ENCODE measurements at places on chromosomes 7 and 10.

GRCh38 chr10:119448628-119449584 lies 93.6 kb downstream of the RGS10 start:
- H3K4me1 ChIP-seq: peaks cover 19% of the 10 kb centered on the region
- no peaks in the 10 kb centered on the region for H3K27me3 ChIP-seq
- H3K4me3 ChIP-seq: no peak overlapping the region
- H3K27ac ChIP-seq: peak overlapping the region; percentile 77
- H3K36me3 ChIP-seq: peaks cover 62% of the 10 kb centered on the region
- DNase-seq: no peak

GRCh38 chr7:40909346-40909980 lies 774.7 kb downstream of the SUGCT start:
- no peaks in the 10 kb centered on the region for H3K4me1 ChIP-seq
- no peak for DNase-seq
- H3K4me3 ChIP-seq: no peak overlapping the region
- H3K27me3 ChIP-seq: no peaks in the 10 kb centered on the region
- H3K27ac ChIP-seq: peak overlapping the region; percentile 53

DNA sequence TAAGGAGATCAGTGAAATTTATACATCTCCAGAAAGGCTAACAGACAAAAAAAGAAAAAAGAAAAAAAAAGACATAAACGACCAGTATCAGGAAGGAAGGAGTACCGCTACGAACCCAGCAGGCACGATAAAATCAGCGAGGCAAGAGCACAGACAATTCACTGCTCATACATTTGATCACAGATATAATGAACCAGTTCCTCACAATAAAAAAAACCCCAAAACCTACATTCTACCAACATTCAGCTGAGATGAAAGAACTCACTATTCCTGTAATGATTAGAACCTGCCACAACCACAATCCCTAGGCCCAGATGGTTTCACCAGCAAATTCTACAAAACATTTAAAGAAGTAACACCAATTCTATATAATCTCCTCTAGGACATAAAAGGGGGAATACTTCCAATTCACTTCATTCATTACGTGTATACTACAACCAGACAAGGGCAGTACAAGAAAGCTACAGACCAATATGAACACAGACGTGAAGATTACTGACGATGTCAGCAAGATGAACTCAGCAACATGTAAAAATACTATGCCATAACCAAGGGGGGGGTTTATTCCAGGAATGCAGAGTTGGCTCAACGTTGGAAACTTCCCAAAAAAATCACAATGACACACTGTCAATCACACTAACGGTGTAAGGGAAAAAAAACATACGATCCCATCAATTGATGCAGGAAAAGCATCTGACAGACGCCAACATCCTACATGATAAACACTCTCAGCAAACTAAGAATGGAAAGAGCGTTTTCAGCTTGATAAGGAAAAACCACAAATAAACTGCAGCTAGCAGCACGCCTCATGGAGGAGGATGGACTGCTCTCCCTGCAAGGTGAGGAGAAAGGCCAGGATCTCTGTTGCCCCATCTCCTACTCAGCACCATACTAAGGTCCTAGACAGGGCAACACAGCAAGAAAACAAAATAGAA lies 256.2 kb downstream of the ELFN1 start:
- DNase-seq: no peak
- no peak overlapping the region for H3K4me3 ChIP-seq
- H3K27me3 ChIP-seq: no peaks in the 10 kb centered on the region
- H3K4me1 ChIP-seq: no peaks in the 10 kb centered on the region

- H3K4me1 ChIP-seq: peaks cover 4% of the 10 kb centered on the region
- no peak overlapping the region for H3K4me3 ChIP-seq
- H3K27ac ChIP-seq: no peak overlapping the region
- DNase-seq: no peak
- H3K27me3 ChIP-seq: no peaks in the 10 kb centered on the region
These were observed 9.3 kb upstream of the MYL7 start for GRCh38 chr7:44150466-44150832.

GRCh38 chr7:47577321-47577919 lies 4.5 kb downstream of the TNS3 start:
- no peaks in the 10 kb centered on the region for H3K27me3 ChIP-seq
- peak overlapping the region; percentile 46 for H3K4me3 ChIP-seq
- no peaks in the 10 kb centered on the region for H3K36me3 ChIP-seq
- peak overlapping the region; percentile 89 for H3K27ac ChIP-seq
- no peak for DNase-seq

DNA sequence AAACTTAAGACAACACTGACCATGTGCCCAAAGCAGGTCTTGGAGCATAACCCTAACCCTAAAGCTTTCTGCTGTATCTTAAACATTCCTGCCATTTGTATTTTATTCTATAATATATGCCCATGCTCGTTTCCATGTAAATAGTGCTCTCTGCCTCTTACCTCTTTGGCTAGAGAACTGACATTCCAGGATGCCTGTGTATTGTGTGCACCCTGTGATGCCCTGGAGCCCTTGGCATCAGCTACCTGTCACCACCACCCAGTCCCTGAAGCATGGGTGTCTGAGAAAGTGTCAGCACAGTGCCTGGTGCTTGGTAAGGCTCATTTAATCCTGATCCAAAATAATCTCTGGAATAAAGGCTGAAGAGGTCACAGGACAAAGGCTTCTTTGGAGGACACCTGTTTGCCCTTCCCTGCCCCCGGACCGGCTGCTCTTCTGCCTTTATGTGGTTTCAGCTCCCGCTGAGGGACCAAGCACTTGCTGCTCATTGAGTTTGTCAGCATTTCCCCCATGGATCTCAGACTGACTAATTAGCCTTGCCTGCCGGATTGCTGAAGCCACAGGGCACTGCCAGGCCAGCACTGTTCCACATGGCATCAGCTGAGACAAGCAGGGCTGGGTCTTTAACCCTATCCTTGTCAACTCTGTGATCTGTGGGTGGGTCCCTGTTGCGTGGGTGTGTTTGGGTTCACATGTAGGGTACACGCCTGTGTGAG lies 139.1 kb upstream of the SORCS3 start:
- DNase-seq: no peak
- H3K4me3 ChIP-seq: no peak overlapping the region
- H3K27me3 ChIP-seq: no peaks in the 10 kb centered on the region
- H3K4me1 ChIP-seq: no peaks in the 10 kb centered on the region
- H3K27ac ChIP-seq: no peak overlapping the region

DNA sequence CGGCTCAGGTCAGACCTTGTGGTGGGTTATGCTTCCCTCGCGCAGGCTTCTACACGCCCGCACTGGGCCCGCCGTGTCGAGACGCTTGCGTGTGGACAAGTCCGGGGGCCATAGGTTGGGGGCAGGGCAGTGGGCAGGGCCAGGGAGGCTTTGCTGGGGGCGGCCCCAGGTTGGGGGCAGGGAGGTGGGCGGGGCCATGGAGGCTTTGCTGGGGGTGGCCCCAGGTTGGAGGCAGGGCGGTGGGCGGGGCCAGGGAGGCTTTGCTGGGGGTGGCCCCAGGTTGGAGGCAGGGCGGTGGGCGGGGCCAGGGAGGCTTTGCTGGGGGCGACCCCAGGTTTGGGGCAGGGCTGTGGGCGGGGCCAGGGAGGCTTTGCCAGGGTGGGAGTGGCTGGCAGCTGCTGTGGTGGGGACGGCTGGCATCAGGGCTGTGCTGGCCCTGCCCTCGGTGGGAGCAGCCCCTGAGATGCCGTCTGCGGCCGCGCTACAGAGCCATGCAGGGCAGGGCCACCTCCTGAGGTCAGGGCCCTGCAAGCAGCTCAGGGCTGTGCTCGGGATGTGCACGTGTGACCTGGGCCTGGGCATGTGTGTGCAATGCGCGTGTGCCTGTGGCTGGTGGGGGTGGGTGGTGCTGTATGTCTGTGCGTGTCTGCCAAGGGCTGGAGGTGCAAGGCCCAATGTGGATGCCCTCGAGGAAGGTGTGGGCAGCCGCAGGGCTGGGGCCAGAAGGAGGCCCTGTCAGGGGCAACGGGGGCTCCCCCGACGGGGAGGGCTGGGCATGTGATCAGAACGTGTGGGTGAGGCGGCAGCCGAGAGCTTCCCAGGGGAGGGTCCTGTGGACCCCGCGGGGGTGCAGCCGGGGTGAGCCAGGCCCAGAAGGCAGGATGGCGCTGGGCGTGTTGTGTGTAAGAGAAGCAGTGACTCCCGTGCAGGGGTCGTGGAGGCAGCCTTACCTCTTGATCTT lies 72.5 kb upstream of the NKX6-2 start:
- H3K27ac ChIP-seq: no peak overlapping the region
- no peaks in the 10 kb centered on the region for H3K36me3 ChIP-seq
- no peaks in the 10 kb centered on the region for H3K27me3 ChIP-seq

DNA sequence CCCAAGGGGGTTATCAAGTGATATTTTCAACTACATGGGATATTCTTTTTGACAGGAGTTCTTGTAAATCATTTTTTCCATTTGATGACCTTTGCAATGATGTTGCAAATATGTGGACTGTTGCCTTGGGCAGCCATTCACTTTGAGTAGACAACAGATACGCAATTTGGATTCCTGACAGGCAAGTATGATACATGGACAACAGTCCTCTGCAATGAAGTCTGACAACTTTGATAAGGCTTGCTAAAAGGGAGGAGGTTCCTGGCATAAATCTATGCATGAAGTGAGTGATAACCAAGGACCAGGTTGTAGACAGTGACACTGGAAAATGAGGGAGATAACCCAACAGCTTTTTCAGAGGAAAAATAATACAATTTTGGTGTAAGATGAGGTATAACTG lies 17.7 kb downstream of the LRRD1 start:
- no peaks in the 10 kb centered on the region for H3K36me3 ChIP-seq
- H3K4me1 ChIP-seq: no peaks in the 10 kb centered on the region
- H3K4me3 ChIP-seq: no peak overlapping the region
- no peak overlapping the region for H3K27ac ChIP-seq
- no peaks in the 10 kb centered on the region for H3K27me3 ChIP-seq

DNA sequence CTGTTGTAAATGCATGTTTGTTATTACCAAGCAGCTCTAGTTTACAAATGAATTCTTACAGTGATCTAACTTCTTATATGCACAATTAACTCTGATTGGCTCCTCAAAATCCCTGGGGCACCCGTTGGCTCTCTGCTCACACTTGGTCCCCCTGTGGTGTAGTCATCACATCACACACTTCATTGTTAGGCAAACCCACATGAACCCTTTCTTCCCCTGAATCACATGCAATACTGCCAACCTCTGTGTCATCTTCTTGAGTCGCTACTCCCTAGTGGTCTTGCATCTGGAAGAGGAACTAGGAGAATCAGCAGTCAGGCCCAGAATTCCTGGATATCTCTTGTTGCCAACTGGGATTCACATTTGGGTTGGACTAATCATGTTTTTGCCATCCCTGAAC lies 73.1 kb downstream of the CD36 start:
- H3K27ac ChIP-seq: no peak overlapping the region
- no peak overlapping the region for H3K4me3 ChIP-seq
- no peaks in the 10 kb centered on the region for H3K4me1 ChIP-seq
- no peak for DNase-seq
- no peaks in the 10 kb centered on the region for H3K27me3 ChIP-seq

DNA sequence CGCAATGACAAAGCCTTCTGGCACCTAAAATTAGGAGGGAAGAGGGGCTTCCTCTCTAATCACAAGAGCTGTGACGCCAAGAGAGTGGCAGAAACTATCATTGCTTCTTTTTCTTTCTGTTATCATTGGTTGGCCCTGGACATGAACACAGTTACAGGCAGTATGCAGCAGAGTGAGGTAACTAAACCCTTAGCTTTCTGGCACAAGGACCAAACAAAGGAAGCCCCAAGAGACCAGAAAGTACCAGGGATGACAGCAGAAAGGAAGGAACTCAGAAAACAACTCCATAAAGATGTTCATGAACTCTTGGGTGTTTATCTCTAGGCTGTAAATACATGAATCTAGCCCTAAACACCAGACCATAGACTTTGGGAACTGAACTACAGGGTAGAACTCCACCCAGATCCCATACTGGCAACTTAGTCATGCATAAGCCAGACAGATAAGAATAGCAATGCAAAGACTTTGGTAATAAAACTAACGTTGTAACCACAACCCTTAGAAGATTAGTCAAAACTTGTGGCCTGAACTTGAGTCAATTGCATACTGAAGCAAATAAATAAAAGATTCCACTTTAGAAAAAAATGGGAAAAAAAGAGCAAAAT lies 195.7 kb upstream of the PTN start:
- H3K27ac ChIP-seq: no peak overlapping the region
- no peaks in the 10 kb centered on the region for H3K36me3 ChIP-seq
- H3K4me1 ChIP-seq: no peaks in the 10 kb centered on the region
- no peak overlapping the region for H3K4me3 ChIP-seq

DNA sequence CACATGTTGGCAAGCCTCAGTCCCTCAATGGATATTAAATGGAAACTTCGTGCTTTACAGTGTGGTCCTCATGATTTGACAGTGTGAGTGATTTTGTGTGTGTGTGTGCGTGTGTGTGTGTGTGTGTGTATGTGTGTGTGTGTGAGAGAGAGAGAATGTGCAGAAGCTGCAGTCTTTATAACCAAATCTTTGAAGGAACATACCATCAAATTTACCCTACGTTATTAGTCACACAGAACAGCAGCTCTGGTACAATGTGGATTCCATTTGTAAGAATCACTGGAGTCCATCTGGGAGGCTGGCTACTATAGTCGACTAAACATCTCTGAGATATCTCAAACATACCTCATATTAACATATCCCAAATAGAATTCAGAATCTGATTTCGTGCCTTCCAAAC lies 928.0 kb upstream of the POT1 start:
- H3K27ac ChIP-seq: no peak overlapping the region
- H3K4me3 ChIP-seq: no peak overlapping the region
- DNase-seq: no peak
- H3K4me1 ChIP-seq: no peaks in the 10 kb centered on the region

GRCh38 chr7:150898475-150899011 lies 46.2 kb downstream of the AOC1 start:
- no peak for DNase-seq
- no peaks in the 10 kb centered on the region for H3K36me3 ChIP-seq
- H3K4me3 ChIP-seq: no peak overlapping the region
- no peak overlapping the region for H3K27ac ChIP-seq
- no peaks in the 10 kb centered on the region for H3K27me3 ChIP-seq

DNA sequence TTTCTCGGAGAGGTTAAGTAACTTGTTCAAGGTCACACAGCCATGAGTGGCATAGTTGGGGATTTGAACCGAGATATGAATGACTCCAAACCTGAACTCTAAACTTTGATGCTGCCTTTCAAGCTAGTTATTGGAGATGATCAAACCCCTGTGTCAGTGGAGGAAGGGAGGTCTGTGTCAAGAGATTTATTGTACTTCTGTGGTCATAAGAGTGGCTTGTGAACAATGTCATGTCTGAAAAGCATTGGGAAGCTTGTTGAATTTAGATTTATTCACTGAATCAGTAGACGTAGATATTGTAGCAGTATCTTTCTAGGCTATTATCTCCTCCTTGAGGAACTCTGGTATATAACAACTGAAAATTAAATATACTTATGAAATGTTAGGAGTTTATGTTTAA lies 27.3 kb downstream of the SNX10 start:
- DNase-seq: no peak
- no peaks in the 10 kb centered on the region for H3K27me3 ChIP-seq
- H3K4me1 ChIP-seq: no peaks in the 10 kb centered on the region
- H3K4me3 ChIP-seq: no peak overlapping the region

- no peaks in the 10 kb centered on the region for H3K4me1 ChIP-seq
- H3K4me3 ChIP-seq: no peak overlapping the region
- no peaks in the 10 kb centered on the region for H3K27me3 ChIP-seq
- no peak overlapping the region for H3K27ac ChIP-seq
- no peaks in the 10 kb centered on the region for H3K36me3 ChIP-seq
- DNase-seq: no peak
These were observed 590.0 kb upstream of the SEMA3D start for GRCh38 chr7:85776691-85777345.

- H3K36me3 ChIP-seq: no peaks in the 10 kb centered on the region
- H3K27me3 ChIP-seq: no peaks in the 10 kb centered on the region
- no peak overlapping the region for H3K27ac ChIP-seq
These were observed 98.6 kb downstream of the SLC16A9 start for GRCh38 chr10:59611048-59611447.

Measured in ascending aorta (tissue), 2 donors.